NCI-H2107 (cell line): ENCODE measurements at places on chromosomes 13 and 19.

GRCh38 chr19:35478794-35479677 lies 11.2 kb downstream of the KRTDAP start:
- no peak for DNase-seq

DNA sequence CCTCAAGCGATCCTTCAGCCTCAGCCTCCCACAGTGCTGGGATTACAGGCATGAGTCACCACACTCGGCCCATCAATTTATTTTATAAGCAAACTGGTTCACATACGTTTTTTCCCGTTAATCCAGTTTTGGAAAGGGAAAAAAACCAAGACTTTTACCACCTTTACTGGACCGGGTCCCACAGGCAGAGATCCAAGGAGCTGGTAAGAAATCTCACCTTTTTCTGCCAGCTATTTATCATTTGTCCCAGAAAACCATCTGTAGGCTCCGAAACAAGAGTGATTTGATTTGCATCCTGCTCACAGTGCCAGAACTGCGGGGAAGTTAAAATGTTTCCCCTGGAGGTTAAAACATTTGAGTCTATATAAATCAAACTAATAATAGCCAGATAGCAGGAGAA lies 6.3 kb upstream of the FUT2 start:
- no peak for DNase-seq

DNA sequence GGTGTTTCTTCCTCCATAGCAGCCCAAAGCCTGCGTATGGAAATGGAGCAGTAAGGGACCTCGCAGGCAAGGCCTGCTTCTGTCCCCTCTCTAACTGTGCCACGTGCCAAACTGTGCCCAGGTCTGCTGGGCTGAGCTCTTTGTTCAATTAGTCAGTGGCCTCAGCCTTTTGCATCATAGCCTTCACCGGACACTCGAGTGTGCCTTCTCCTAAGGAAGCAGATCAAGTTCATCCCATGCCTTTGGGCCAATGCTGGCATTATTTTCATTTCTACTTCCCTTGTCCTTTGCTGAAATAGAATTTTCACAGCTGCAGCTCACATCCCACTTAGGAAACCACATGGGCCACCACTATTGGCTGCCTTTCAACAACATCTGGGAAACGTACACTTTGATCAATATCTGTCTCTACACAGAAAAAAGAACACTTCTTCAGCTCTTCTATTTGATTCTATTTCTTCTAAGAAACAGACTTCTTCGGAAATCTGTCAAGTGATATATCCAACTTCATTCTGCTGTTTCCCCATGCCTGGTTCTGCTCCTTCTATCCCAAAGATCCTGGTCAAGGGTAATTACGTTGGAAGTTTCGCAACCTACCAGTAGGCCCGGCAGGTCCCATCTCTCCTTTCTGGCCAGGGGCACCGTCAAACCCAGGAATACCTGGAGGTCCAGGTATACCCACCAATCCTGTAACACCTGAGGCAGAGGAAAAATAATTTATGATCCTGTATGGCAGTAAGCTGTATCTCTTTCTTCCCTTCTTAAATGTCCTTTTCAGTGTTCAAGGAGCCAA lies 143.9 kb downstream of the COL4A1 start:
- DNase-seq: no peak

DNA sequence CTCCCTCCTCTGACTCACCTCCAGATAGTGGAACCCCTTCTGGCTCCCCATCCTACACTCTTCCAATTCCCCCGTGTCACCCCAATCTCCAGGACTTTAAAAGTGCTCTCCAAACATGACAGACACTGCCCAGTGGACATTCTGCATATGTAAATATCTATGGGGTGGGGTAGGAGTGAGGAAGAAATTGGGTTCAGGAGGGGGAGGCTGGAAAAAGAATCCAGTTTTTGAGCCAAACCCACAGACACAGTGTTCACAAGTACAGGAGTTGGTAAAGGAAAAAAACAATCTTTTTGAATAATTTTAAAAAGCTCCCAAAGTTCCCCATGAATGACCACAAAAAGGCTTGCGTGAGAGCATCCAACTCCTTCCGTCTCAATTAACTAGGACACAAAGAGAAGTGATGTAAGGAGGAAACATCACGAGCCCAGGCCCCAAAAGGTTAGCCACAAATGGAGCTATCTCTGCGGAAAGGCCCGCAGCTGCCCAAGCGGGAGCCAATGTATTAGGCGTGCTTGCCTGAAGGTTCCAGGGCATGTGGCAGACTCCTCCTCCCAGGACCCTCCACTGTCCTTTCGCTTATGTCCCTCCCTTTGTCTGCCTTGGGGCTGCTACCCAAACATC lies 18.0 kb downstream of the ZC3H4 start:
- no peak for DNase-seq

- no peak for DNase-seq
Observed at GRCh38 chr19:34666200-34666957, 10.6 kb downstream of the SCGB2B2 start.

DNA sequence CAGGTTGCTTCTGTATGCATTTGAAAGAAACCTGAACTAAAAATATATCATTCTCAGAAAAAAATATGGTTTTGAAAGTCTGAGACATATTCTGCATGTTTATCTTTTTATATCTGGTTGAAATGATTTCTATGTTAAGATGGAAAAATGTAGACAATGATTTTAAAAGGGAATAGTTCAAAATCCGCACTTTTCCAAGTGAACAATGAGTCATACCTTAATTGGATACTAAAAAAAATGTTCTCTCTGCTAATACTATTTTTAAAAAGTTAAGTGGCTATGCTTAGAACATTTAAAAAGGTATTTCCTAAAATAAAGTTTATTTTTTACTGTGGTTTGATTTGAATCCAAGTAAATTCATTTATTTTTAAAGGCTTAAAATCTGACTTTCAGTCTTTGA lies 801.4 kb downstream of the SLITRK6 start:
- no peak for DNase-seq

DNA sequence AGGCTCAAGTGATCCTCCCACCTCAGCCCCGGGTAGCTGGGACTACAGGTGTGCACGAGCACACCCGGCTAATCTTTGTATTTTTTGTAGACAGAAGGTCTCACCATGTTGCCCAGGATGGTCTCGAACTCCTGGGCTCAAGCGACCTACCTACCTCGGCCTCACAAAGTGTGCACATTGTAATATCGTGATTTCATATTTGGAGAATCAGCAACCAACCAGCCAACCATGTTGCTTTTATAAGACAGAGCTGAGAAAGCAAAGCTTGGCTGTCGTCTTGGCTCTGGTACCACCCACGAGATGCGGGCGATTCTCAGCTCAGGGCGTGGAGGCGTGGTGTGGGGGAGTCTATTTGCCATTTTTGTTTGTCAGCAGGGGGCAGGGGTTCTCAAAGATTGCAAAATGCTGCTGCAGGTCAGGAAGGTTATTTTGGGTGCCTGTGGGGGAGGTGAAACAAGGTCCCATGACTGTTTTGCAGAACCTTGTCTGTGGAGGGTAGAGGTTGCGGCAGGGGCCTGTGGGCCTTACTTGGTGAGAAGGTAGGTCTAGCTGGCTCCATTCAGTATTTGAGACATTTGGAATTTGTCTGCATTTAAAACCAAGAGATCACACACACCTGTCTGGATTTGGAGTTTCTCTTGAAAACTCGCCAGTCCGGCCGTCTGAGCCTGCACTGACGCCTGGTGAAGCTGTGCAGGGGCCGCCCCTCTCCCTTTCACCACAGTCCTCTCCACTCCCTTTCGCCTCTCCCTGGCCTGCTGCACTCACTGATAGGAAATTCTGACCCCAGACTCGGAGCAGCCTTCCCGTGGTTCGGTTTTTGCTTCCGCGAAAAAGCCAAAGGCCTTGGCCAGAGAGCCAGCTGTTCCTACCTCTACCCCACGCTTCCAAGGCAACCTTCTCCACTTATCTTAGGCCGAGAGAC lies 15.4 kb downstream of the TNFAIP8L1 start:
- no peak for DNase-seq

GRCh38 chr13:31908696-31909411 lies 122.7 kb upstream of the FRY start:
- no peak for DNase-seq
